Naive thymus-derived CD8-positive, alpha-beta T cell (primary cell): ENCODE measurements at places on chromosomes 11 and 22. TPM values are rescaled to one million over a fixed set of nuclear protein-coding genes. Genes with fewer than 3 reads are reported as not detected.

The E2F8 gene
- total RNA-seq, result not detected

The CARD18 gene
- total RNA-seq, result not detected

The RBM14 gene
- total RNA-seq, result 182 TPM

DNA sequence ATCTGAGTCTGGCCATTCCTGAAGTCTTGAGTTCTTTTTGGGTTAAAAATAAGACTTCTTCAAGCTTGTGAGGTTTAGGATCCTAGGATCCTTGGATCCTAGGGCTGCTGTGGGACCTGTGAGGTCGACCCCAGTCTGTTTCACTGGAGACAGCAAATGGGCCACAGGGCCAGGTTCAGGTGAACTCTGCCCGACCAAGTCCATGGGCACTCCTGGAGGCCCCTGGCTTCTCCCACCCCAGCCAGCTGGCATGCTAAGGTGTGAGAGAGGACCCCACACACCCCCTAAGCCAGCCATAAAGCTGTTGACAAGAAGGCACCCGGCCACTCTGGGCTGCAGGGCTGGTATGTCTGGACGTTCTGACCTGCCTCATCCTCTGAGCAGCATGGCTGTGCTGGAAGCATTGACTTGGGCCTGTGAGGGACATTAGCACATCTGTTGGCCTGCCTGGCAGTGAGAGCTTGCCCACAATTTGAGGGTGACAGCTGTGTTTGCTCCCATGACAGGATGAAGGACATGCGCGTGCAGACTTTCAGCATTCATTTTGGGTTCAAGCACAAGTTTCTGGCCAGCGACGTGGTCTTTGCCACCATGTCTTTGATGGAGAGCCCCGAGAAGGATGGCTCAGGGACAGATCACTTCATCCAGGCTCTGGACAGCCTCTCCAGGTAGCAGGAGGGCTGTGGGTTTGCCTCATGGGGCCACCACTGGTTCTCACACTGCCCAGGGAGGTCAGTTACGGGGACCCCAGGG is 16.0 kb downstream of the CLDN5 start:
- no peak for DNase-seq

- DNase-seq, result no peak
These were observed 970 bp downstream of the ASRGL1 start for GRCh38 chr11:62338218-62338617.

The RCOR2 gene
- not detected for total RNA-seq

The PIH1D2 gene
- total RNA-seq, result not detected

- no peak for DNase-seq
These were observed 273.9 kb downstream of the NTM start for GRCh38 chr11:131644204-131644795.

The SCGB1D2 gene
- total RNA-seq, result not detected

DNA sequence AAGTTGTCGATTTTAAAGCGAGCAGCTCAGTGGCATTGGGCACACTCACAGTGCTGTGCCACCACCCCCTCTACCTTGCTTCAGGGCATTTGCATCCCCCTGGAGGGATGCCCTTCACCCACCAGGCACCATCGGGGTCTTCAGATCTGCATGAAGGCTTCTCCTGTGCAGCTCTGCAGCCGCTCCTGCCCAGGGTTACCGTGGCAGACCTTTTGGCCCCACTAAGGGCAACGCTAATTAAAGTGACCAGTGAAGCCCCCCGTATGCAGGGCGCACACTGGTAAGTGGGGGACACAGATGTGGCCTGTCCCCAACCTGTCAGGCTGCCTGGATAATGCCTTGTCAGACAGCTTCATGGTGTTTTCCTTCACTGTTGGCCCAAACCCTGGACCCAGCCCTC is 1117.7 kb downstream of the BRD1 start:
- no peak for DNase-seq

The B4GALNT4 gene
- 0.39 TPM for total RNA-seq
